ENCODE measurements at places on chromosomes 6 and 20.

- no peak for DNase-seq
Measured at GRCh38 chr6:138468320-138469015, 30.8 kb downstream of the NHSL1 start.

- DNase-seq = peak; percentile 40
Measured at GRCh38 chr6:106739387-106739786, 110.0 kb downstream of the QRSL1 start.

DNA sequence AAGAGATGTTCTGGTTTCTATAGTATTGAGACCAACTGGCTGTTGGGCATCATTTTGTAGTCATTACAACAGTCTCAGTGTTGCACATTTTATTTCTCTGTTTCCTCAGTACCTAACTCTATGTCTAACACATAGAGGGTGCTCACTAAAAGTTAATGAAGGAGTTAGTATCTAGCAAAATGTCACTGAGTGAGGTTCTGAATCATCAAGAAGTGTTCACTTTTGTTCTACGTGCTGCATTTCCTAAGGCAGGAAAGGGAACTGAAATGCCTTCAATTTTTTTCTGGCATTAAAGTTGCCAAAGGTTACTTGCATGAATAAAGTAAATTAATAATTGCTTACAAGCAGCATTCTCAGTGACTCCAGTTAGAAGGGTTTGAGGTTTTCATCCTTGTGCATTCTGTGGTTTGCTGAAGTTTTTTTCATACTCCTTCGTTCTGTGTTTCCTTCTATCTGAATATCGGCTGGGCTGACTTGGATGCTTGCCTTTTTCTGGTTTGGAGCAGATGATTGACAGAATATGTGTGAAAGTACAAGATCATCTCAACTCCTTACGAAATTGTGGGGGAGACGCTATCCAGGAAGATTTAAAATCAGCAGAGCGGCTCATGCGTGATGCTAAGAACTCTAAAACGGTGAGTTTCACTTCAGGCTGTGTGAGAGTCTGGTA is 114.5 kb upstream of the SCGN start:
- DNase-seq = no peak

DNA sequence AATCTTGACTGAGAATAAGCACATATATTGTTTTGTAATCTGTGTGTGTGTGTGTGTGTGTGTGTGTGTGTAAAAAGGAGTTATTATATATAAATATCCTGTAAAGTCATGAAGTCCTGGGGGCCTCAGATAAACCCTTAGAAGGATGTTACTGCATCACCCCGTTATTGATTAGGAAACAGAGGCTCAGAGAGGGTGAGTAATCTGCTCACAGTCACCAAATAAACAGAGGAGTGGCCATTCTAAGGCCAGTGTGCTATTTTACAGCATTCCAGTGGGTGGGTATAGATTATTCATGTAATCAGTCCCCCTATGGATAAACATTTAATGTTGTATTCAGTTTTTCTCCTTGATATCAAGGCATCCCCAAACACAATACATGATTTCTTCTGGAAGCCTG is 87.1 kb downstream of the CDC5L start:
- DNase-seq = no peak
